ENCODE measurements at places on chromosomes 1 and 21.

DNA sequence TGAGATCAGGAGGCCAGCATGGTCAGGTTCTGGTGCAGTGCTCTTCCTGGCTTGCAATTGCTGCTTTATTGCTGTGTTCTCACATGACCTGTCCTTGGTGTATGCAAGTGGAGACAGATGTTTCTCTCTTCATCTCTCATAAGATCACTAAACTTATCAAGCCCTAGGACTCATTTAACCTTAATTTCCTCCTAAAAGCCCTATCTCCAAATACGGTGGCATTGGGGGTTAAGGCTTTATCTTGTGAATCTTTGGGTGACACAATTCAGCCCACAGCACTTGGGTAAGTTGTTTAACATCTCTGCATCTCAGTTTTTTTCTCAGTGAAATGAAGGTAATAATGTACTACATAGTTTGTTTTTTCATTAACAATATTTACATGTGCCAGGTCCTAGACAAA is 152.4 kb downstream of the RWDD3 start:
- no peak for DNase-seq

- DNase-seq = no peak
These were observed 1.9 kb upstream of the ERRFI1 start for GRCh38 chr1:8027748-8028570.

- peak; percentile 67 for DNase-seq
These were observed 135.7 kb upstream of the SLC45A1 start for GRCh38 chr1:8182034-8182761.

- DNase-seq = no peak
These were observed 586.4 kb upstream of the ZRANB2 start for GRCh38 chr1:71667216-71667615.

GRCh38 chr1:180926164-180926981 is 13.7 kb downstream of the KIAA1614 start:
- no peak for DNase-seq

GRCh38 chr1:225412803-225413351 is 15.0 kb downstream of the LBR start:
- no peak for DNase-seq

DNA sequence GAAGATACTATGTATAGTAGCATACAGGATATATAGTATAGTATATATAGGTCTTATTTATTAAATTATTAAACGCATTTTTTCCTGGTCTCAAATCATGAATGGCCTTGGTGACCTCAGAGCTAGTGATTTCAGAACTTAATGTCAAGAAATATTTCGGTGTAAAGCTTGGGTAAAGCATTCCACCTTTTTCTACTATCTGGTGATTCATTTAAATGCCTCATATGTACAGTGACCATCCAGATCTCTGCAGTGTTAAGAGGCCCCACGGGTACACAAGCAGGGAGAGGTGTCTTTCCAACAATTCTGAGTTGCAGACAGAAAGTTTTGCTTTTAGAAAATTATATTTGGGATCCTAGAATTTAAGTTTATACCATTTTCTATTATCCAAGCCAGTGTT is 626.5 kb downstream of the PTPRC start:
- no peak for DNase-seq

DNA sequence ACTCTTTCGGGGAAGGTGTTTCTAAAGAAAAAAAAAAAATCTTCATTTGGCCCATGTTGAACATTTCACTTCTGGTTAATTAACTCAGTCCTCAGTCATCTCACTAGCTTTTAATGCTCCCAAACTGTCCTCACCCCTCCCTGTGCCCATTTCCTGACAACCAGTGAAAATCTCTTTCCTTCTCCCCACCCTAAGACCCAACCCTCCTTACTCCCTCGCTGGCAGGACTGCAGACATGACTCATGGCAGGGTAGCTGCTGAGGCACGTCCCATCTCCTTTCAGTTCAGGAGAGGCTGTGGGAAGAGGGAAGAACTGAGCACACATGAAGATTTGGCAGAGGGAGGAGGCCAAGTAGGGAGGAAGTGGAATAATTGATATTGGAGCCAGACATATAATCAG is 12.6 kb downstream of the PKP1 start:
- DNase-seq = no peak
